Activated CD4-positive, alpha-beta T cell treated with anti-CD3 and anti-CD28 coated beads for 36 hours (primary cell): ENCODE measurements at places on chromosomes 1 and 21. TPM values are rescaled to one million over a fixed set of nuclear protein-coding genes. Genes with fewer than 3 reads are reported as not detected.

Gene OR2L5
- total RNA-seq = not detected

GRCh38 chr21:44288251-44289110 lies 2.8 kb downstream of the AIRE start:
- peaks cover 5% of the 10 kb centered on the region for H3K4me1 ChIP-seq
- H3K27me3 ChIP-seq = no peaks in the 10 kb centered on the region
- no peak overlapping the region for H3K27ac ChIP-seq
- no peak overlapping the region for H3K4me3 ChIP-seq

Gene CRNN
- total RNA-seq = not detected

Gene RHD
- total RNA-seq = not detected

GRCh38 chr1:41712695-41713094 lies 206.0 kb downstream of the HIVEP3 start:
- H3K36me3 ChIP-seq = no peaks in the 10 kb centered on the region
- no peak overlapping the region for H3K4me3 ChIP-seq
- DNase-seq = no peak
- H3K4me1 ChIP-seq = peaks cover 11% of the 10 kb centered on the region
- no peak overlapping the region for H3K27ac ChIP-seq

Gene C1orf185
- not detected for total RNA-seq

- H3K27ac ChIP-seq = no peak overlapping the region
- no peaks in the 10 kb centered on the region for H3K4me1 ChIP-seq
- no peak overlapping the region for H3K4me3 ChIP-seq
- H3K36me3 ChIP-seq = no peaks in the 10 kb centered on the region
- DNase-seq = no peak
Measured at GRCh38 chr1:220974431-220974830, 95.2 kb downstream of the HLX start.

DNA sequence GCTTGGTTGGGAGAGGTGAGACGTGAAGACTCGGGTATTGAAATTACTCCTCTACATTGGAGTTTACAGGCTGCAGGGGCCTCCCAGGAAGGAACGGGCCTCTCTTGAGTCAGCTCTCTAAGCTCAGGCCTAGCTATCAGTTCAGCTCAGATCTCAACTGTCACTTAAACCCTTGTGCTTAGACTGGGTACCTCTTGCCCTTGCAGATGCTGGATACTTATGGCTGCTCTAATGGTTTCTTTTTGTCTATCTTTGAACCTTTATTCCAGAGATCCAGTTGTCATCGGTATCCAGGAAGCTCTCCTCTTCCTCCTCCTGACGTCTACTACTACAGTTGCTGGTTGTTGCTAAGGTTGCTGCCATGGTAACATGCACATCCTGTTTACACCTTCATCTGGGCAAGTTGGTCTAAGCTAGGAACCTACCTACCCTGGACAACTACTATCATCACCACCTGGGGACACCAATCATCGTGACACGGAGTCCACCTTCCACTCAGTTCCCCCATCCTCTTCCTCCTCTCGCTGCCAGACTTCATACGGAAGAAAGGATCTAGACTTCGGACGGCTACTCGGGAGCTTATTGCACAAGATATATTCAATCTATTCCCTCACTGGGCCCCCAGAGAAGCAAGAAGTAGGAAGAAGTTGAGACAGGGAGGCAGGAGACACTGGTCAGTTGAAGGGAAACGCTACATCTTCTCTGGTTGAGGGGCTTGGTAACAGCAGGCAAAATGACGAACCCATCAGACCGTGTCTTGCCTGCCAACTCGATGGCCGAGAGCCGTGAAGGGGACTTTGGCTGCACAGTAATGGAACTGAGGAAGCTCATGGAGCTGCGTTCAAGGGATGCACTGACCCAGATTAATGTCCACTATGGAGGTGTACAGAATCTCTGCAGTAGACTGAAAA lies 56.1 kb downstream of the ATP2B4 start:
- peak overlapping the region; percentile 32 for H3K4me3 ChIP-seq
- DNase-seq = peak; percentile 73
- peaks cover 37% of the 10 kb centered on the region for H3K4me1 ChIP-seq
- peak overlapping the region; percentile 80 for H3K27ac ChIP-seq
- no peaks in the 10 kb centered on the region for H3K27me3 ChIP-seq
- peaks cover 24% of the 10 kb centered on the region for H3K36me3 ChIP-seq
